NCI-H774 (cell line): ENCODE measurements at places on chromosomes 7 and 10.

- peak; percentile 24 for DNase-seq
These were observed 159.8 kb downstream of the PIP4K2A start for GRCh38 chr10:22554461-22555182.

GRCh38 chr7:27419581-27420177 is 177.1 kb downstream of the EVX1 start:
- DNase-seq = no peak

GRCh38 chr10:71636588-71636987 is 83.0 kb downstream of the C10orf105 start:
- no peak for DNase-seq

DNA sequence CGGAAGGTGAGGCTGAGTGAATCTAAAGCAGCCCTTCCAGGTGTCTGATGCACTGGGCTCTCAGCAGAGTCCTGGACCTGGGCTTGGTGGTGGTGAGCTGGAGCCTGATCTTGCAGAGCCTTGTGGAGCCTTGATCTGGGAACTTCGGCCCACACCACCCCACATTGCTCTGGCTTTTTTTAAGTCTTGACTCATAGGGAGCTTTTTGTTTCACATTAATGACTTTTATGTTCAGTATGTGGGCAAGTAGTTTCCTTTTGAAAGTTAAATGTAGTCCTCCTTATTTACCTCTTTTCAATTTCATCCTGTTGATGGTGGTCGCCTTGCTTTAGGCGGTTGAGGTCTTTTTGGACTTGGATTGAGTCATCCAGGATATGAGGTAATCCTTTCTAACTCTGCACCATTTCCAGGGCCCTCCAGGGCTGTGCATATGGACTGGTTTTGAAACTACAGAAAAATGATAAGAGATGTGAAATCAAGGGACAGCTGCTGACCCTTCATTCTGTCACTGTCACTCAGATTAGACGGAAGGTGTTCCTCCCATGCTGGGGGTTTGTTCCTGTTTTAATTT is 2.9 kb upstream of the NRAP start:
- no peak for DNase-seq

DNA sequence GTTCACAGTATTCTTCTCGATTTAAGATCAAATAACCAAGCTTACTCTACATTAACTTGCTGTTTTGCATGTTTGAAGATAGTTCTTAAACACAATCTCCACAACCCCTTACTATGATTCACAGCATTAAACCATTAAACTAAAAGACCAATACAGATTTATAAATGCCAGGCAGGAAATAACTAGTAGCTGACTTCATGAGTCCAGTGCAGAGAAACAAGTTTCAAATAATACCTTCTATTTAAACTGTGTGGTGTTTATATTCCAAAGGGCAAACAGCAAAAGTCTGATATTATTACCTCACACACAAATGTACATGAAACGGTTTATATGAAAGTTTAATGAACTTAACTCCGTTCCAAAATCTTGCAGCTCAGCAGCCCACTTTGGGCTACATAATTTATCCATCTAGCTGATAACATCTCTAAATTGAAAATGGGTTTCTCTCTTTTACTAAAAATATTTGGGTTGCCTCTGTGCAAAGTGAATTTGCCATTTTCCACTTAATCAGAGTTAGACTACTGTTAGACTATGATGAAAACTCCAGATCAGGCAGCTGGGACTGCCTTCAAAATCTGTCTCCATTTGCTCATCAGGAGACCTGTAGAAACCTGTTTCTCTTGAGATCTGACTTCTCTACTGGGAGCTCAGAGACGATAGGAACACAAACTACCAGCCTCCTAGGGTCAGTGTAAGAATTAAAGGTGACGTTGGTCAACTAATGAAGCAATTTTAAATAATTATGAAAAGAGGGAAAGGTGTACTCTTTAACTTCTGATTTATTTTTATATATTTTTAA is 287.3 kb downstream of the FZD1 start:
- no peak for DNase-seq

GRCh38 chr10:80596391-80597257 is 58.9 kb downstream of the SH2D4B start:
- no peak for DNase-seq

DNA sequence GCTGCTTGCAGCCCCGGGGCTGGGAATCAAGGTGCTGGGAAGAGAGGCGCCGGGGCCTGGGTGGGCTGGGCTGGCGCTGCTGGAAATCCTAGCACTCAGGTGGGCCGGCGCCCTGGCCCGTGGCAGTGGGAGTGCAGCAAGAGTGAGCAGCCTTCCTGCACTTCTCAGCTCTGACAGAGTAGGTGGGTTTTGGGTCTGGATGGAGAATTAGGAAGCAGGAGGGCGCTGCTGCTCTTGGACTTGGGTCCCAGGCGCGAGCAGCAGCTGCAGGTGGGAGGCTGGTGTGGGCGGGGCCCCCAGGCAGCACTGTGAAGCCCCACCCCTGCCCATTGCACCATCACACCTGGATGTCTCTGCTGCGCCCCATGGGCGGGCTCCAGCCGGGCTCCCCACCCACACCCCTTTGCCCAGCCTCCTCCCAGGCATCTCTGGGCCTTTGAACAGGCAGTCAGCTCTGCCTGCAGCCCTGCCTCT is 6.0 kb downstream of the BRI3 start:
- DNase-seq = peak; percentile 64

GRCh38 chr10:76946270-76946669 is 691.3 kb downstream of the KCNMA1 start:
- no peak for DNase-seq

GRCh38 chr7:28729281-28729680 is 228.8 kb downstream of the TRIL start:
- peak; percentile 29 for DNase-seq

DNA sequence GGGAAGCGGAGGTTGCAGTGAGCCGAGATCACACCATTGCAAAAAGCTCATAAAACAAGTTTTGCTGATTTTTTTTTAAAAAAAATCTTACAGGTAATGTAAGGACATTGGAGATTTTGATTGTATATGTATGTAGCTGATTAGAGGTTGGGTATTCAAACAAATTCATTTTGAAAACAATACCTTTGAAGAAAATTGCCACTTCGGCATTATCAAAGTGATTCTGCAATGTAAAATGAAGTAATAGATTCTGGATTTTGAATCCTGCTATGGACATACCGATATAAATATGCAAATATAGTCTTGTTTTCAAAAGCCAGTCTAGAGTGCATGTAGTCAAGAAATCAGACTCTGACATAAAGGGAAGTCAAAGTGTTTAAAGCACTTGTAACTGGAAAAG is 12.4 kb upstream of the IGF2BP3 start:
- DNase-seq = no peak
